Hematopoietic multipotent progenitor cell treated with erythropoietin and hydrocortisone succinate and interleukin-3 and kit ligand, for 8 days (in vitro differentiated cells): ENCODE measurements at places on chromosomes 7 and 10.
A peak's percentile ranks its signal among the peaks of the same experiment; 100 is the strongest.

DNA sequence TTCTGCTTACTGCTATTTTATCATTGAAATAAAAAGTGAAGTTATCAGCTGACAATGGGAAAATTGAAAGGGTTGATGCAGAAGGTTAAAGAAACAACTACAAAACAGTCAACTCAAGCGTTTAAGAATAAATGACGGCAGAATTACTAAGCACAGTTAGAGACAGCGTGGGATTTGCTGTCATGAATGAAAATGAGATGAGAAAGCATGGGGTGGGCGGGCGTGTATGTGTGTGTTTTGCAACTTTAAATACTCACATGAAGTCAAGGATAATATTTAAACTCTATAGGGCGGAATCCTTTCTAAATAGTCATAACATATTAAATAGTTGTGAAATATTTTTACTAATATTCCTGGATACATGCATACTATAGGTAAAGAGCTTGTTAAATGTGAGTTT, 450.8 kb downstream of the ETV1 start:
- DNase-seq: no peak

DNA sequence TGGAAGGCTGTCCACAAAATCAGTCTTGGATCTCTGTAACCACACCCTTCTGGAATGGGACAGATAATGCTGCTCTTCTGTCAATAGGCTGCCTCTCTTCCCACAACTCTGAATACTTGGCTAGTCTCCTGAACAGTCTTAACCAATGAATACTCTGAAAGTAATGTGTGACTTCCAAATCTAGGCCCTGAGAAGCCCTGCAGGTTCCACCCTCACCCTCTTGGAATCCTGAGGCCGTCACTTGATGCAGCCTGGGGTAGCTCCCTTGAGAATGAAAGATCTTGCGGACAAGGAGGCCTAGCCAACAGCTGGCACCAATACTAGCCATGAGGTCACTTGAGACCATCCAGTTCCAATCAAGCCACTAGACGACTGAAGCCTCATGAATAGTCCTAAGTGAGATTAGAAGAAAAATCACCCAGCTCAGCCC, 109.2 kb downstream of the ARHGAP12 start:
- peak; percentile 53 for DNase-seq

- no peak for DNase-seq
Measured at GRCh38 chr10:82847242-82847641, 972.2 kb downstream of the NRG3 start.

GRCh38 chr7:101166909-101167644, 1.7 kb upstream of the VGF start:
- DNase-seq: no peak

GRCh38 chr10:22690158-22690557, 24.2 kb downstream of the PIP4K2A start:
- DNase-seq: no peak
